ENCODE measurements at places on chromosomes 5 and 9.

- DNase-seq, result no peak
These were observed 5.0 kb downstream of the PPARGC1B start for GRCh38 chr5:149735066-149735465.

DNA sequence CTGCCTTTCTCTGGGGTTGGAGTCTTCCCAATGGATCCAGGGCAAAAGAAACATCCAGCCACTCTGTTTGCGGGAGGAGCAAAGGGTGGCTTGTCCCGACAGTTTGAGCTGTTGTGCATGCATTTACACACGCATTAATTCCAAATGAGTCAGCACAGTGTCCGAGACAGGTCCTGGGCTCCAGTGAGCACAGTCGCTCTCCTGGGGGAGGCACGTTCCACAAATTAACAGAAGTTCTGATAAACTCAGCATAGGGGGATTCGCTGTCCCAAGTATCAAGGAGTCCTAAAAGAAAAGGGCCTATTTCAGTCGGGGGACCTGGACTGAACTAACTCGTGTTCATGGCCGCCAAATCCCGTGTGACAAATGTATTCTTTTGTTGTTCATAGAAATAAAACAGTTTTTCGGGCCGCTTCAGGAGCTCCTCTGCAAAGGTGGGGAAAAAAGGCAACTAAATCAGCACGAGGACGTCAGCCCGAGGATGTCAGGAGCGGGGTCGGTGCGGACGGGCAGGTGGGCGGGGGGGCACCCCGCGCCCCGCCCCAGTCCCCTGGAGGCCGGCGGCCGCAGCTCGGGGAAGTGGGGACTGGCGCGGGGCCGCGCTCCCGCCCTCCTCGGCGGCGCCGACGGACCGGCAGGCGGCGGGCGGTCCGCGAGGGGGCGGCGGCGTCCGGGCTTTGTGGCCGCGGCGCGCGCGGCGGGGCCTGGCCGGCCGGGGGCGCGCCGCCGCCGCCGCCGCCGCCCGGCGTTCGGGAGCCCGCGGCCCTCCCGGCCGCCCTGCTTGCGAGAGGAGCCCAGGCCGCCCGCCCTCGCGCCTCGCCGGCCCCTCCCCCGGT is at the start of gene MSANTD3:
Gene MSANTD3, plus strand, starts transcription at position 614 of the 836 bp plus-strand sequence. CDS start 14,796 bp downstream, outside the sequence.
- DNase-seq, result peak; percentile 66

GRCh38 chr5:154242964-154243376 is 52.4 kb downstream of the GALNT10 start:
- DNase-seq, result no peak

DNA sequence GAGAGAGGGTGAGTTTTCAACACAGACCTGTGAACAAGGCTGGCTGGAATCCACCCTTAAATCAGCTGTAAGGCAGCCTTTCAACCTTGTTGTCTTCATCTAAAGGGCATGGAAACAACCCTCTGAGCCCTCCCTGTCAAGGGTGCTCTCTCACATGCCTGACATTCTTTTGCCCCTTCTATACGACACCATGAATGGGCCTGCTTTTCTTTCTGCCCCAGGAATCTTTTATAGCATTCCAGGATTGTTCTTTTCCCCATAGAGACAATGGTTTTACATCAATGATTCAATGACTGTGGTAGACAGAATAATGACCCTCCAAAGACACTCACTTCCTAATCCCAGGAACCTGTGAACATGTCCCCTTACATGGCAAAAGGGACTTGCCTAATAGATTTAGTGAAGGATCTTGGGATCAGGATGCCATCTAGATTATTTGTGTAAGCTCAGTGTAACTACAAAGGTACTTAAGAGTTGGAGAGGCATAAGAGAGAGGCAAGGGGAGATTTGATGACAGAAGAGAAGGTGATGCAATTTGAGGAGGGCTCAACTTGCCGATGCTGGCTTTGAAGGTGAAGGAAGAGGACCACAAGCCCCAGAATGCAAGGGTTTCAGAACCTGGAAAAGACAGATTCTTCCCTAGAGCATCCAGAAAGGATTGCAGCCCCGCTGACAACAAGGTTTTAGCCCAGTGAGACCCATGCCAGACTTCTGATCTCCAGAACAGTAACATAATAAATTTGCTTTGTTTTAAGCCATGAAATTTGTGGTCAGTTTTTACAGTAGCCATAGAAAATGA is 29.2 kb upstream of the HMHB1 start:
- DNase-seq, result no peak

- DNase-seq, result no peak
These were observed 323.8 kb upstream of the ARRDC3 start for GRCh38 chr5:91706785-91707520.

DNA sequence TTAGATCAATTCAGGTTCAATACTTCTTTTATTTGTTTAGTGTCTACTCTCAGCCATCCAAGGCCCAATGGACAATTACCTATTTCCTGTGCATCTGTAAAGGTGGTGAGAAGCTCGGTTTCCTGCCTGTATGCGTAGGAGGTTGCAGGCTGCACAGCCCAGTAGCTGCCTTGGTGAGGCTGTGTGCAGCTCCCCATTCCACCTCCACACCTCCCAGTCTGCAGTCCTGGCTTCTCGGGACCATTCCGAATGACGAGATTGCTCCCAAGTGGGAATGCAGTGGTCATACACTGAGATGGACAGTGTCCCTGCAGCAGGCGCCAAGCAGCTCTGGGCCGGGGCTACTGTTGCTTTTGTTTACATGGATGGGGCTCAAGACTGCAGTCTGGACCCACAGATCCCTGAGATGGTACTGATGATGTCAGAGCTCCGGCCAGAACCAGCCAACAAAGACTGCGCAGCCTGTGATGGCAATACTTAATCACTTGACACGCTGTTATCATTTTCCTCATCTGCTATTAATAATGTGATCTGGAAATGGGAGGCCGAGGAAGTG is 206.1 kb upstream of the IRX1 start:
- no peak for DNase-seq

- DNase-seq, result no peak
These were observed 28.0 kb downstream of the CDO1 start for GRCh38 chr5:115788440-115788839.

GRCh38 chr9:71916834-71917534 is 5.5 kb downstream of the C9orf85 start:
- no peak for DNase-seq

- DNase-seq, result no peak
These were observed 1.8 kb upstream of the JADE2 start for GRCh38 chr5:134523543-134524271.

GRCh38 chr5:36641431-36641830 is 35.0 kb downstream of the SLC1A3 start:
- peak; percentile 69 for DNase-seq

GRCh38 chr5:141821430-141821925 is 56.7 kb downstream of the PCDH1 start:
- DNase-seq, result peak; percentile 89

DNA sequence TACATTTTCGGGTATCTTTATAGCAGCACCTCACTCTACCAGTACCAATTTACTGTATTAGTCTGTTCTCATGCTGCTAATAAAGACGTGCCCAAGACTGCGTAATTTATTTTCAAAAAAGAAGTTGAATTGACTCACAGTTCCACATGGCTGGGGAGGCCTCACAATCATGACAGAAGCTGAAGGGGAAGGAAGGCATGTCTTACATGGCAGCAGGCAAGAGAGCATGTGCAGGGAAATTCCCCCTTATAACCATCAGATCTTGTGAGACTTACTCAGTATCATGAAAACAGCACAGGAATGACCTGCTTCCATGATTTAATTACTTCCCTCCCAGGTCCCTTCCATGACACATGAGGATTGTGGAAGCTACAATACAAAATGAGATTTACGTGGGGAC is 602.6 kb upstream of the DAB2 start:
- DNase-seq, result no peak

GRCh38 chr9:33852216-33852826 is 35.4 kb downstream of the UBE2R2 start:
- peak; percentile 17 for DNase-seq

DNA sequence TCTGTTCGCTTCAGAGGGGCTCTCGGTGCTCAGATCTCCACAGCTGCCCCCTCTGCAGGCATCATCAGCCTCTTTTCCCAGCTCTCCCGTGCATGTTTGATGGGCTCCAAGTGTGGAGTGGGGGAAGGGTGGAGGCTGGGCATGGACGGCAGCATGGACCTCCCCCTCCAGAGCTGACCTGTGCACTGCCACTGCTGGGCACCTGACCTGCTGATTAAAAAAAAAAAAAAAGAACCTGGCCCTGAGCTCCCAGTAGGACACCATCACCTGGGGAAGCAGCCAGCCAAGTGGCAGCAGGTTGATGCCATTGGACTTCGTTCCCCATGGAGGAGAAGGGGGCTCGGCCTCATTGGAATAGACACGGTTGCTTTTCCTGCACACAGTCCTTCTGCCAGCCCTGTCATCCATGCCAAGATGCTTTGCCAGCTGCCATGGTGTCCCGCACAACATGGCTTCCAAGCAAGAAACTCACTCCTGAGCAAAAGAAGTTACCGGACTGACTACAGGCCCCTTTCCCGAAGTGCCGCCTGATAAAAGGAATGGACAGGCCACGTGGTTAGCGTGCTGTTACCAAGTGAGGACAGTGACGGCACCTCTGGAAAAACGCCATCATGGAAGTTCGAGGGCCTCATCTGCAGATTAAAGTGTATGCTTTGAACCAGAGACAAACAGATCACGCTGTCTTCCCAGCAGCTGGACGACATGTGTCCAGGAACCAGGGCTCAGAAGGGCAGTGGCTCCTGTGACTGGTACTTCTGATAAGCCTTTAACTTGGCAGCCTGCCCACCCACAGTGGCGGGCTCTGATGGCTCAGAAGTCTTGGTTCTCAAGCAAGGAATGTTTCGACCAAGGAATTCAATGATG is 14.7 kb upstream of the BRD3OS start:
- DNase-seq, result no peak

DNA sequence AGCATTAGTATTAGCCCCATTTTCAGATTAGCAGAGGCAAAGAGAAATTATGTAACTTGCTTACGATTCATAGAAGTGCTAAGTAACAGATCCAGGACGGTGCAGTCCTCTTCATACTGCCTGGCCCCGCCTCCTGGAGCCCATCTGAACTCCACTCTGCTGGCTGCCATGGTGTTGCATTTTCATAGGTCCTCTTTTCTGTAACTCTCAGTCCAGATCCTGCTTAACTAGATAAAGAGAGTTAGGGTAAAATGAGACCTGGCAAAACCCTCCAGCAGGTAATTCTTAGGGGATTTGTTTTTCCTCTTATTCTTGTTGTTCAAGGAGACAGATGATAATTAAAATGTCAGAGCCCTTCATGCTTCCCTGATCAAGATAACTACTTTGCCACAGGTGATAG is 135.1 kb upstream of the EFNA5 start:
- DNase-seq, result no peak

DNA sequence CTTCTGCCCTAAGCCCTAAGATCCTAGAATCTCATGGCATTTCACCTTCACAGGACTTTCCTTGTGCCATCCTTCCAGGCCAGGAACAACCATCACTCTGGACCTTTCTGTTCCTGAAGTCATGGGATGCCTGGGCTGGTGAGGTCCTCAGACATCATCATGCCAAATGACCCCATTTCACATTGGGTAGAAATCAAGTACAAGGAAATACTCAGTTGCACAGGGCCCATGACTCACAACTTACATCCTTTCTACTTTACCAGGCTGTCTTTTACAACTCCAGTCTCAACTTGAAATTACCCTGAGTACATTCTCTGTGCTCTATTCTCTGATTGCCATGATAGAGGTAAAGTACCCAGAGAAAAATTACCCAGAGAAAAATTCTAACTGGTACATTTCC is 167.1 kb downstream of the PIK3R1 start:
- no peak for DNase-seq

GRCh38 chr9:94668928-94669729 is 29.8 kb upstream of the FBP1 start:
- peak; percentile 92 for DNase-seq

- DNase-seq, result peak; percentile 58
These were observed 73.4 kb downstream of the NFIB start for GRCh38 chr9:14240537-14240936.

- peak; percentile 66 for DNase-seq
These were observed 19.5 kb upstream of the CRB2 start for GRCh38 chr9:123336449-123336848.

- DNase-seq, result no peak
These were observed 131.1 kb downstream of the ZCCHC7 start for GRCh38 chr9:37251452-37251851.

GRCh38 chr9:116432051-116432450 is 255.1 kb upstream of the TRIM32 start:
- no peak for DNase-seq

DNA sequence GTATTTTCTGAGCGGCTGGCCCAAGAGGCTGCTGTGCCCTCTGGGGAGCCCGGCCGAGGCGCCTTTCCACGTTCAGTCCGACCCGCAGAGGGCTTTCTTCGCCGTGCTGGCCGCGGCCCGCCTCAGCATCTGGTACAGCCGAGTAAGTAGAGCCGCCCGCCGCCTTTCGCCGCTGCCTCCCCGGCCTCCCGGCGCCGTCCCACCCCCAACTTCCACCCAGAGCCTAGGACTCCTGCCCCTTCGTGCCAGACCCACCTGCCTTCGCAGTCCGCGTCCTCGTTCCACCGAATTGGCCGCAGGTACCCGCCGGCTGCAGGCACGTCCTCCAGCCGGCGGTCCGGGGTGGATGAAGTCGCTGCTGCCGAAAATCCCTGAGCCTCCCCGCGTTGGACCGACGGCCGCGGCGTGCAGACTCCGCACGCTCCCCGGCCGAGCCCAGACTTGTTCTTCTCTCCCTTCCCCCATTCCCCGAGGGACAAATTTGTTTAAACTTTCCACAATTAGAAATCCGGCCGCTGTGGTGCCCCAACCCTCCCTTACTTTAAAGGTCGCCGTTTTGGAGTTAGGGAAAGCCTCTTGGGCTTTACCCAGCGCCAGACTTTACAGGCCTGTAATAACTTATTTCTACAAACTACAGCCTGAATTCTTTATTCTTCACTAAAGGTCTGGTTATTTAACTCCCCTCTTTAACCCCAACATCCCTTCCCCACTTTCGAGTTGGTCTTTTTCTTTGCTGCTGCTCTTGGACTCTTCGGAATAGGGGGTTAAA is 589 bp downstream of the RIC1 start:
- peak; percentile 58 for DNase-seq

DNA sequence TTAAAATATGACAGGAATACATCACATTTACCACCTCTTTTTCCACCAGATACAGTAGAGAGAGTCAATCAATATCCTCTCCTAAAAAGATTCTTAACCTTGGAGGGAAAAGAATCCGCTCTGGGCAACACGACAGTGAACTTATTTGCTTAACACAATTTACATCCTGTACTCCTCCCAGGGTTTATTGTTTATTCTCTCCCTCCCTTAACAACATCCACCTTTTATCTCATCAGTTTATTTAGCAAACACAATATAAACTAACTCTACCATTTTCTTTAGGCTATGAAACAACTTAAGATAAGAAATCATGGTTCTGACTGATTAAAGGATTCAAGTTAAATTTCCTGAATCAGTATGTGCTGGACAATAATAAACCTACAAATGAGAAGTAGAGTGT is 50.9 kb downstream of the CERT1 start:
- DNase-seq, result no peak

All from umbilical cord (tissue), 2 donors.